Activated T-helper 1 cell treated with Interleukin-2 at 50 U/mL for 16 hours (primary cell): ENCODE measurements at places on chromosomes 4 and X.

DNA sequence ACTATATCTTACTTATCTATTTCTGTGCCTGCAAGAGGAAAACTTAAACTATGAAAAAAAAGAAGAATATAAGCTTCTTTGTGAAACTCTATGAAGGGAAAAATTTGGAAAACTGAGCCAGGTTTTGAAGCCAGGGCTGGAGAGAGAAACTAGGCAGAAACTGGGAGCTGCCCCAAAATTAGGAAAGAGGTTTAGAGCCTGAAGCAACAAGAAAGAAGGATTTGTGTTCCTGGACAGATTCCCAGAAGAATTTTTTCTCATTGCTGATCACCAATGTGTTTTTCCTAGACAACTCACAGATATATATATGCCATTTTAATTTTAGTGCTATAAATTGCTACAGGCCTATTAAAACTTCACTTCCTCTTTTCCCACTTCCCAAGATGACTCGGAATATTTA lies 245.0 kb upstream of the GEMIN8 start:
- DNase-seq = no peak

- no peak for DNase-seq
These were observed 1.1 kb downstream of the SLIT2 start for GRCh38 chr4:20252656-20253282.

GRCh38 chr4:71113294-71113693 lies 119.8 kb downstream of the DCK start:
- DNase-seq = no peak

DNA sequence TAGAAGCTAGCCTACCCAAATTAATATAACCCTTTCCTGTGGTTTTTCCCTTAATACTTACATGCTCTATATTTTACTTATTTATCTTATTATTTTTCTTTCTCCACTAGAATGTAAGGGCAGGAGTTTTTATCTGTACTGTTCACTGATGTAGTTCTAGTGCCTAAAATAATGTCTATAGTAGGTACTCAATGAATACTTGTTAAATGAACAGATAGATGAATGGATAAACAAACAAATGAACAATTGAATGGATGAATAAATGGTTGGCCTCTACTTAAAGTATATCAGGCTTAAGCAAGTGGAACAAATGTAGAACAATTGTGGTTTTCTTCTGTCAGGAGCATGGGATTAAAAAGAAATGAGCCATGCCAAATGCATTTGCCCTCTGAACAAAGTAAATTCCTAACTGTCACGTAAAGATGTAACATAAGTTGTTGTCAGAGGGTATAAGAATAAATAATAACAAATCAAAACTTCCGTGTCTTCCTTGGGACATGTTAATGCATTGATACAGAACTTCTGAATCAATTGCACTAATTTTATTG lies 54.1 kb downstream of the SYTL5 start:
- no peak for DNase-seq

- DNase-seq = peak; percentile 1
These were observed 79.9 kb downstream of the SLC9A6 start for GRCh38 chrX:136065044-136065671.

- DNase-seq = no peak
These were observed 64.0 kb downstream of the POLR2B start for GRCh38 chr4:57042711-57043169.

GRCh38 chr4:93834249-93835066 lies 5.9 kb downstream of the ATOH1 start:
- DNase-seq = no peak

GRCh38 chrX:139825618-139826017 lies 107.2 kb downstream of the ATP11C start:
- DNase-seq = no peak

DNA sequence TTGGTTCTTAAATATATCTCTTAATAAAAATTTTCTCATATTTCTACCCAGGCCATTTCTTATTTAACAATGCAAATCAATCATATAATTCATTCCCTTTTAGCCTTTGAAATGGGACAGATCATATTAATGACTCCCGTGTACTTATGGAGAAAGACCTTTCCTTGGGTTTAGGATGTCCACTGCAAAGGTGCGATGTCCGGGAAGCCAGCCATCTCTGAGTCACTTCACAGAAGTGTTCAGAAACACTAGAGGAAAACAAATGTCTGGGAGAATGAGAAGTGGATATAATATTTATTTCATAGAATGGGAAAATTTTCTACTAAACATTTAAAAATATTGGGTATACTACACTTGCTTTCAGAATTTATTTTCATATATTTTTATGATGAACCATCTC lies 15.3 kb downstream of the INTU start:
- DNase-seq = no peak

DNA sequence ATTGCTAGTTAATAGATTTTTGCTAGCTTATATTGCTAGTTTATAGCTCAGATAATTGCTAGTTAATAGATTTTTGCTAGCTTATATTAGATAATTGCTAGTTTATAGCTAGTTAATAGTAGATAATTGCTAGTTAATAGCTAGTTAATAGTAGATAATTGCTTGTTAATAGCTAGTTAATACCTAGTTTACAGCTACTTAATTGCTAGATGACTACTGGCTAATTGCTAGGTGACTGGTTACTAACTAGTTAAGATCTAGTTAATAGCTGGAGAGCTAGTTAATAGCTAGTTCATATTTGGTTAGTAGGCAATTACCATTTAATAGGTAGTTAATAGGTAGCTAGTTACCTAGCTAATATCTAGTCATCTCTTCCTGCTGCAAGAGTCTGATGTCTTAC lies 633.8 kb upstream of the CT83 start:
- DNase-seq = no peak

DNA sequence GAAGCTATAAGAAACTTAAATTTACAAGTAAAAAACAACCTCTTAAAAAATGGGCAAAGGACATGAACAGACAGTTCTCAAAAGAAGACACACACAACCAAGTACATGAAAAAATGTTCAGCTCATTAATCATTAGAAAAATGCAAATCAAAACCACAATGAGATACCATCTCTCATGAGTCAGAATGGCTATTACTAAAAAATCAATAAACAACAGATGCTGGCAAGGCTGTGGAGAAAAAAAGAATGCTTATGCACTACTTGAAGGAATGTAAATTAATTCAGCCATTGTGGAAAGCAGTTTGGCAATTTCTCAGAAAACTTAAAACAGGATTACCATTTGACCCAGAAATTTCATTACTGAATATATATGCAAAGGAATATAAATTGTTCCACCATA lies 666.3 kb upstream of the GRIA3 start:
- no peak for DNase-seq

DNA sequence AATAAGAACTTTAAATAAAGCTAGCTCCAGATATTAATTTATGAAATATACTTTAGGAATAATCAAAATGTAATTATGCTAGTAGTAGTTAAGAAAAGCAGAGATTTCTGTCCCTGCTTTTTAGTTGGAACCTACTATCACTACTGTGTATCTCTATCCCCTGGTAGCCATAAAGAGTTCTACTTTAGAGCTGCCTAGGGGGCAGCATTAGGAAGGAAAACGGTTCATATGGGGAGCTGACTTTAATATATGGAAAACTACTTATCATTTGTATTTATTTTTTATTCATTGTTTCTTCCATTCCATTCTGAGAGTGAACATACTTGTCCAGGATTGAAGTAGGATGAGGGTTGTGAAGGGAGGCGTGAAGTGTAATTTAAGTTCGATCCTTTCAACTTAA lies 40.9 kb downstream of the CPEB2 start:
- DNase-seq = no peak

DNA sequence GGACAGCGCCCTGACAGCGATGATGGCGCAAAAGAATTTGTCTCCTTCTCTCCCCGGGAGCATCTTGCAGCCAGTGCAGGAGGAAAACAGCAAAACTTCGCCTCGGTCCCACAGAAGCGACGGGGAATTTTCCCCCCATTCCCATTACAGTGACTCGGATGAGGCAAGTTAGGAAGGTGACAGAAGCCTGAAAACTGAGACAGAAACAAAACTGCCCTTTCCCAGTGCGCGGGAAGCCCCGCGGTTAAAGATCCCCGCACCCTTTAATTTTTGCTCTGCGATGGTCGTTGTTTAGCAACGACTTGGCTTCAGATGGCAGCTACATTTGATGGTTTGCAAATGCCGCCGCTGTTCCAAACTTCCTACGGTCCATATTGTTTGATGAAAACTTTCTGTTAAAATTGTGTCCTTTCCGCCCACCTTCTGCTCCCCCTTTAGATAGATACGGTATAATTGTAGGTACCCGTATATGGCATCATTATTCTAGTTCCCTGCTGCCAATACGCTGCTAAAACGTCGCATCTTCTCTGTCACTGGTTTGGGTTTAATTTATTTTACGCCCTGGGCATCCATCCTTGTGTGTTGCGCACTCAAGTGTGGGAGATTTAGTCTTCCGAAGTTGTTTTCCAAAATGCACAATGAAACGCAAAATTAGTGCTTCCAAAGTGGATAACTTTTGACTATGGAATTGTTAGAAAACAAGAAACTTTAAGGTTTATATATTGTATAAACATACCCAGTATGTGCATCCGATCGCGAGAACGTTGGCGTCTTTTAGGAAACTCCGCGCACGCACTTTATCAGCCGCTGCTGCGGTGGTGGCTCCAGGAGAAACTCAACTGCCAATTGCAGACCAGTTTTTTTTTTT lies 1.5 kb downstream of the ATOH1 start:
- no peak for DNase-seq

- no peak for DNase-seq
These were observed 65.6 kb downstream of the ASB9 start for GRCh38 chrX:15204130-15204751.

GRCh38 chr4:89800012-89800516 lies 36.9 kb downstream of the SNCA start:
- no peak for DNase-seq

GRCh38 chrX:16418650-16419049 lies 231.3 kb upstream of the S100G start:
- no peak for DNase-seq

- no peak for DNase-seq
These were observed 21.3 kb downstream of the ALPK1 start for GRCh38 chr4:112318239-112319142.

DNA sequence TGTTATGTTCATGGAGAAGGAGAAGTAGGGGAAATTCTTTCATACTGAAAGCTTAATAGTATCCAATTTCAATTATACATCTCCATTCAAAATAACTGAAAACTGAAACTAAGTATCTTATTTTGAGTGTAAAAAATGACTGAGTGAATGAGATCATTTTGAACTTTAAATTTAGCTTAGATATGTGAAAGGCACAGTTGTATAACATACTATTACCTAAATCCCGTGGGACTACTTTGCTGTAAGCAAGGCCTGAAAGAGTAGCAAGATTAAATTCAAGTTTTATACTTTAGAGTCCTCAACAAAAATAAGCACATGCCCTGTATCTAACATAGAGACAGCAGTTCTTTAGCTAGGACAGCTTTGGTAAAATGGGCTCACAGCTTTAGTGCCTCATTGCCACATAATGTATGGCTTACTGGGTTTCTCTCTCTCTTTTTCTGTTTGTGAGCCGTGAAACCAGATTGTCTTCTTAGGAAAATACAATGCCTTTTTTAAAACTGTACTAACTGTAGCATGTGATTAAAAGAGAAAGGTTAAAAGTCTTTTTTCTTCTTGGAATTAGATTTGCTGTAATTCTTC lies 43.2 kb downstream of the GSTCD start:
- no peak for DNase-seq

DNA sequence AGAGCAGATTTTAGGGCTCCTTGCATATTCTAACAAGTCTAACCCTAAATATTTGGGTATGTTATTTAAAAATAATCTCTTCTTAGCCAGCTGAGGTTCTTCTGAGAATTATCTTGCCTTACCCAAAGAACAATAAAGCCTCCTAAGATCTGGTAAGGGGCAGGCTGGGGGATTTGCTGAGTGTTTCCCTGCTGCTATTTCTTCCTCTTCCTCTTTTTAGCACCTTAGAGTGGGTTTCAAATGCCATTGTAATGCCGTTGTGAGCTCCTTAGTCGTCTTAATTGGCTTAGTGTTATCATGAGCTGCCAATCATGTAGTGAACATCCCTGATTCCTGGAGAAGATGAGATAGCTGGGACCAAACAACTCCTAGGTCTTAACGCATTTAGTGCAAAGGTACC lies 15.4 kb downstream of the STOX2 start:
- DNase-seq = no peak

GRCh38 chr4:136562834-136563233 lies 969.5 kb downstream of the PCDH18 start:
- no peak for DNase-seq

DNA sequence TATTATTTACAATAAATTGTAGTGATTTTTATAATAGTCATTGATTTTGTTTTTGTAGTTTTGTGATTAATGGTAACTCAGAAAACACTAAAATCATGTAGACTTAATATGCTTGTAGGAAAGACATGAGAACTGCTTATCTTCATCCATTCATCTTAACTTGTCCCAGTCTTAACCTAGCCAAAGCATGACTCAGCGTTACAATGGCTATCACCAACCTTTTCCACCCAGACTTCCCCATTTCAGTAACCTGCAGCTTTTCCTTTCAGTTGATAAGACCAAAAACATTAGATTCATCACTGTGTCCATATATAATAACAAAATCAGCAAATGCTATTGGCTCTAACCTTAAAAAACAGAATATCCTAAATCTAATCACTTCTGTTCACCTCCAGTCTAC lies 106.2 kb upstream of the KLF8 start:
- no peak for DNase-seq

DNA sequence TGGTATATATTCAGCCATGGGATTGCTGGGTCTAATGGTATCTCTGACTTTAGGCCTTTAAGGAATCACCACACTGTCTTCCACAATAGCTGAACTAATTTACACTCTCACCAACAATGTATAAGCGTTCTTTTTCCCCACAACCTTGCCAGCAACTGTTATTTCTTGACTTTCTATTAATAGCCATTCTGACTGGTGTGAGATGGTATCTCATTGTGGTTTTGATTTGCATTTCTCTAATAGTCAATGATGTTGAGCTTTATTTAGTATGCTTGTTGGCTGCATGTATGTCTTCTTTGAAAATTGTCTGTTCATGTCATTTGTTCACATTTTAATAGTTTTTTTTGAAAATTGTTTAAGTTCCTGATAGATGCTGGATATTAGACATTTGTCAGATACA lies 235.2 kb downstream of the HEPH start:
- DNase-seq = no peak

GRCh38 chr4:163587867-163588266 lies 93.4 kb downstream of the TMA16 start:
- DNase-seq = no peak

GRCh38 chrX:101925733-101926132 lies 6.1 kb downstream of the ZMAT1 start:
- DNase-seq = no peak

DNA sequence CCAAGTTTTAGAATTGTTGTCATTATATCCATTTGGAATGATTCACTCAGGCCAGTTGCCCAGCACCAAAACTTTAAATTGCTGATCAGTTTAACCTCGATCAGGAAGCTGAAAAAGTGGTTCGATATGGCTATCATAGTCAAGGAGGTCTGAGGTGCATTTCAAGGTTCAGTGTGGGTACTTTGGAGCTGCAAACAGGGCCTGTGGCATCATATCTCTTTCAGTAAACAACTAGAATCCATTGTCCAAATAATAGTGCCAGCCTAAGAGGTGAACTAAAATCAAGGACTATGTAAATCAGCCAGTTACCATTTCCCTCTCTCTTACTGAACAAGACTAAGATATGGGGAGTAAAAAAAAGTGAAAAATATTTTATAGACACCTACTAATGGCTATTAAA lies 14.2 kb downstream of the TMEM47 start:
- no peak for DNase-seq
